Central memory CD8-positive, alpha-beta T cell (primary cell): ENCODE measurements at places on chromosomes 4 and X.

DNA sequence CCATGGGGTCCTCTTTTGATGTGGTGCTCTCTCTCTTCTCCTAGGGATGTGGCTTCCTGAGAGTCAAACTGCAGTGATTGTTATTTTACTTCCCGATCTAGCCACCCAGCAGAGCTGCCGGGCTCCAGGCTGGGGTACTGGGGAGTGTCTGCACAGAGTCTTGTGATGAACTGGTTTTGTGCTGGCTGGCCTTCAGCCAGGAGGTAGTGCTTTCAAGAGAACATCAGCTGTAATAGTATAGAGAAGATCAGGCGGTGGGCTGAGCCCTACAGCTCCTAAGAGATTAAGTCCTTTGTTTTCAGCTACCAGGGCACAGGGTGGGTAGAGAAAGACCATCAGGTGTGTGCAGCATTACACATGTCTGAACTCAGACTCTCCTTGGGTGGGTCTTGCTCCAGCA, 59.0 kb upstream of the AGTR2 start:
- H3K36me3 ChIP-seq: no peaks in the 10 kb centered on the region
- no peak overlapping the region for H3K4me3 ChIP-seq
- DNase-seq: no peak
- H3K27ac ChIP-seq: no peak overlapping the region

- H3K27ac ChIP-seq: no peak overlapping the region
- no peaks in the 10 kb centered on the region for H3K36me3 ChIP-seq
- H3K4me3 ChIP-seq: no peak overlapping the region
- no peak for DNase-seq
- no peaks in the 10 kb centered on the region for H3K27me3 ChIP-seq
Measured at GRCh38 chrX:6384371-6384770, 150.5 kb downstream of the VCX3A start.

DNA sequence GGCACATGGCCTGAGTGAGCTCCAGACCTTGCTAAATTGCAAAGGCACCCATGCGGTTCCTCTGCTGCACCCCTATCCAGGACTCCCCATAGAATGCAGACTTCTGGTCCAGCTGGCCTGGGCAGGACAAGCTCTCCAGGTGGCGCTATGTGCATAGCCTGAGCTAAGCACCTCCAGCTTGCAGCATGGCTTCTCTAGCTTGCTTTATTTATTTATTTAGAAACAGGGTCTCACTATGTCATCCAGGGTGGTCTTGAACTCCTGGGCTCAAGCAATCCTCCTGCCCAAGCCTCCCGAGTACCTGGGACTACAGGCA, 5.5 kb upstream of the WFS1 start:
- H3K4me3 ChIP-seq: no peak overlapping the region
- no peak overlapping the region for H3K27ac ChIP-seq
- no peak for DNase-seq
- peaks cover 4% of the 10 kb centered on the region for H3K4me1 ChIP-seq

- H3K4me3 ChIP-seq: no peak overlapping the region
- no peaks in the 10 kb centered on the region for H3K4me1 ChIP-seq
- no peak for DNase-seq
- no peaks in the 10 kb centered on the region for H3K36me3 ChIP-seq
- H3K27me3 ChIP-seq: no peaks in the 10 kb centered on the region
Measured at GRCh38 chr4:176638992-176639391, 153.7 kb downstream of the VEGFC start.

- no peak overlapping the region for H3K4me3 ChIP-seq
- H3K36me3 ChIP-seq: no peaks in the 10 kb centered on the region
- H3K27ac ChIP-seq: no peak overlapping the region
Measured at GRCh38 chr4:41396214-41396613, 139.5 kb downstream of the UCHL1 start.
